Activated naive CD8-positive, alpha-beta T cell treated with anti-CD3 and anti-CD28 coated beads for 36 hours (primary cell): ENCODE measurements at places on chromosomes 16 and 17.

- peak overlapping the region; percentile 78 for H3K4me3 ChIP-seq
- peaks cover 61% of the 10 kb centered on the region for H3K4me1 ChIP-seq
- no peaks in the 10 kb centered on the region for H3K36me3 ChIP-seq
- DNase-seq: no peak
Observed at GRCh38 chr17:40068584-40068916, 5.8 kb downstream of the THRA start.

DNA sequence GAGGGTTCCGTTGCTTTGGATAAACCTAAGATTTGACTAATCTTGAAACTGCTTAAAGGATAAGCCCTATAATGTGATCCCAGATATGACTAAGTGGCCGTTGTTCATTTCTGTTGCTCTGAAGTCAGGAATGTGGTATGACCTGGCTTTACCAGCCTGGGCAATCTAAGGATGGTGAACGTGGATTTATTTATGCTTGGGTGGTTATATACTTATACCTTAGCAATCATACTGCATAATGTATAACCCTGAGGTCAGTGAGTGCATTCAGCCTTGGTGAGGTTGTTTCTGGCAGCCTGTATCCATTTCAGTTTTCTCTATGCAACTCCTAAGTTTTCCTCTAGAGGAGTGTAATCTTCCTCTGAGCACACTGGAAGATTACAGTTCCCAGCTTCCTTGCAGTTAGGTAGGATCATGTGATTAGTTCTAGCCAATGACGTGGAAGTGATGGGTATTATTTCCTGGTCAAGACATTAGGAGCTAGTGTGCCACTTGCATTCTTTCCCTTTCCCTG is 41.9 kb downstream of the FTO start:
- no peak for DNase-seq
- peaks cover 6% of the 10 kb centered on the region for H3K36me3 ChIP-seq
- no peak overlapping the region for H3K4me3 ChIP-seq
- H3K4me1 ChIP-seq: peaks cover 30% of the 10 kb centered on the region
- no peaks in the 10 kb centered on the region for H3K27me3 ChIP-seq

GRCh38 chr17:76107509-76107908 is 3.9 kb upstream of the EXOC7 start:
- H3K36me3 ChIP-seq: peaks cover 3% of the 10 kb centered on the region
- no peaks in the 10 kb centered on the region for H3K27me3 ChIP-seq
- H3K4me3 ChIP-seq: no peak overlapping the region
- peaks cover 7% of the 10 kb centered on the region for H3K4me1 ChIP-seq

DNA sequence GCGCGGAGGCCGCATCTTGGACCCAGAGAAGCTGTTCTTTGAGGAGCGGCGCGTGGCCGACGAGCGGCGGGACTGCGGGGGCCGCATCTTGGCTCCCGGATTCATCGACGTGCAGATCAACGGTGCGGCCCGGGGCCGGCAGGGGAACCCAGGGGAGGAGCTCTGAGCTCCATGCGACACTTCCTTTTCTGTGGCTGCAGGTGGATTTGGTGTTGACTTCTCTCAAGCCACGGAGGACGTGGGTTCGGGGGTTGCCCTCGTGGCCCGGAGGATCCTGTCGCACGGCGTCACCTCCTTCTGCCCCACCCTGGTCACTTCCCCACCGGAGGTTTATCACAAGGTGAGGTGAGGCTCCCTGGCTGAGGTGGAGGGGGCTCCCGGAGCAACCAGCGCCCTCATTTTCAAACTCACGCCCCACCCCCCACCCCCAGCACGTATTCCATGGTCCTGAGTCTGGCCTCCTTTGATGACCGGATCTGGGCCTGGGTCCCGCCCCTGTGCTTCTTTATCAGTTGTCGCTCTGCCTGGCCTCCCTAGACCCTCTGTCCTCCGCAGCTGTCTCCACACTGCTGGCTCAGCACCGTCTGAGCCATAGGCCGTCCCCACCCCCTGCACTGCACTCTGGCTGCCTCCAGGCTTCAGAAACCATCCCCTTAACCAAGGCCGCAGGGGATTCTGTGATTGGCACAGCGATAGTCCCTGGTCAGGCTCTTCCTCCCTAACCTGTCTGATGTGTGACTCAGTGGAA is 787 bp downstream of the AMDHD2 start:
- peak; percentile 53 for DNase-seq
- H3K27ac ChIP-seq: peak overlapping the region; percentile 90
- H3K4me1 ChIP-seq: peaks cover 35% of the 10 kb centered on the region
- H3K36me3 ChIP-seq: peaks cover 25% of the 10 kb centered on the region

DNA sequence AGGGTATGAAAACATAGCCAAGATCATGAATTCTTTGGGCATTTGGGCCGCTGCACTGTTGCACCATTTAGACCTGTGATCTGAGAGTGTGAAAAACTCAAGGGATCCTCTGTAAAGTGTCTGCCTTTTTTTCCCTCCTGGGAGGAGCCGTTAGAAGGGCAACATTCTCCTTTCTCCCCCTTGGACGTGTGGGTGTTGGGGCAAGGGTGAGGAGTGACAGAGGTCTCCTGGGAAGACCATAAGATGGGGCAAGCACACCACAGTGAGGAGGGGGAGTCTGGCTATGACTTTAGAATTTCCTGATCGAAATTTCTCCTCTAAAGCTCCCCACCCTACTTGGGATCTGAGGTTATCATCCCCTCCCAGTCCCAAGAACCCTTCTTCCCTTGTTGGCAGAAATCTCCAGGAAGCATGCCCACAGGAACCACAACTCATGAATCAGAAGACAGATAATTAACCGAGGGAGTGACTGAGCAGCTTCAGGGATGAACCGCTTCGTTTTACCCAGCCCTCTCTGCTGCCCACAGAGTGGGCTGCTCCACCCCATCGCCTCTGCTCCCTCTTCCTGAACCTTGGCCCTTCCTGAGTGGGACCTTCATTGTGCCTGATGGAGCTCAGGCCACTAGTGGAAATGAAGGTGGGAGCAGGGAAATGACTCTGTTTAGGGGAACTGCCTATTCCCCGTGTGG is 4.2 kb downstream of the ITGB3 start:
- H3K27me3 ChIP-seq: peaks cover 66% of the 10 kb centered on the region
- H3K4me1 ChIP-seq: peaks cover 16% of the 10 kb centered on the region
- H3K4me3 ChIP-seq: no peak overlapping the region
- no peaks in the 10 kb centered on the region for H3K36me3 ChIP-seq

- H3K27me3 ChIP-seq: no peaks in the 10 kb centered on the region
- peaks cover 44% of the 10 kb centered on the region for H3K36me3 ChIP-seq
- H3K4me1 ChIP-seq: no peaks in the 10 kb centered on the region
- DNase-seq: no peak
- no peak overlapping the region for H3K27ac ChIP-seq
- no peak overlapping the region for H3K4me3 ChIP-seq
Observed at GRCh38 chr16:58577141-58577540, 52.5 kb downstream of the CNOT1 start.

DNA sequence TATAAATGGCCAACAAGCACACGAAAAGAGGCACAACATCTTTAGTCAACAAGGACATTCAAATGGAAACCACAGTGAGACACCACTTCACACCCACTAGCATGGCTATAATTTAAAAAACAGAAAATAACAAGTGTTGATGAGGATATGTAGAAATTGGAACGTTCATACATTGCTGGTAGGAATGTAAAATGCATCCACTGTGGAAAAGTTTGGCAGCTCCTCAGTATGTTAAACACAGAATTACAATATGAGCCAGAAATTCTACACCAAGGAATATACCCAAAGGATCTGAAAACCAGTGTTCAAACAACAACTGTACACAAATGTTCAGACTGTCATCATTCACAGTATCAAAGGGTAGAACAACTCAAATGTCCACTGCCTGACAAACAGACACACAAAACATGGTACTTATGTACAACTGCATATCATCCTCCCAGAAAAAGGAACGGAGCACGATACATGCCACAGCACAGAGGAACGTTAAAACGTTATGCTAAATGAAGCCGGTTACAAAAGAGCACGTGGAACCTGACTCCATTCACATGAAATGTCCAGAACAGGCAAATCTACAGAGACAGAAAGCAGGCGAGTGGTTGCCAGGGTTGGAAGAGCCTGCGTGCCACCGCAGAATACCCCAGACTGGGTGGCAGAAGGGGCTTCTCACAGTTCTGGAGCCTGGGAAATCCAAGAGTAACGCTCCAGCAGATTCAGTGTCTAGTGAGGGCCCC is 32.8 kb upstream of the METRNL start:
- DNase-seq: no peak
- H3K4me3 ChIP-seq: no peak overlapping the region
- H3K27me3 ChIP-seq: no peaks in the 10 kb centered on the region
- no peak overlapping the region for H3K27ac ChIP-seq
- peaks cover 57% of the 10 kb centered on the region for H3K36me3 ChIP-seq
- H3K4me1 ChIP-seq: peaks cover 29% of the 10 kb centered on the region

DNA sequence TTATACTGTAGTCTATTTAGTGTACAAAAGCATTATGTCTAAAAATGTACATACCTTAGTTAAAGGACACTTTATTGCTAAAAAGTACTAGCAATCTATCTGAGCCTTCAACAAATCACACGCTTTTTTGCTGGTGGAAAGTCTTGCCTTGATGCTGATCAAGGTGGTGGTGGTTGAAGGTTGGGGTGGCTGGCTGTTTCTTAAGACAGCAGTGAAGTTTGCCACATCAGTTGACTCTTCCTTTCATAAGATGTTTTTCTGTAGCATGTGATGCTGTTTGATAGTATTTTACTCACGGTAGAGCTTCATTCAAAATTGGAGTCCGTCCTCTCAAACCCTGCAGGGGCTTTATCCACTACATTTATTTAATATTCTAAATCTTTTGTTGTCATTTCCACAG is 8.6 kb downstream of the ADGRG5 start:
- peaks cover 4% of the 10 kb centered on the region for H3K36me3 ChIP-seq
- H3K27ac ChIP-seq: no peak overlapping the region
- H3K4me3 ChIP-seq: no peak overlapping the region

- no peak for DNase-seq
- H3K36me3 ChIP-seq: no peaks in the 10 kb centered on the region
- no peaks in the 10 kb centered on the region for H3K27me3 ChIP-seq
- no peak overlapping the region for H3K27ac ChIP-seq
- peaks cover 4% of the 10 kb centered on the region for H3K4me1 ChIP-seq
Observed at GRCh38 chr16:46746821-46747776, 1.0 kb downstream of the MYLK3 start.

- no peaks in the 10 kb centered on the region for H3K4me1 ChIP-seq
- no peak overlapping the region for H3K27ac ChIP-seq
- H3K27me3 ChIP-seq: peaks cover 72% of the 10 kb centered on the region
- DNase-seq: no peak
Observed at GRCh38 chr17:81406117-81406953, 11.1 kb downstream of the BAHCC1 start.

- DNase-seq: peak; percentile 74
- H3K4me3 ChIP-seq: no peak overlapping the region
- peaks cover 62% of the 10 kb centered on the region for H3K36me3 ChIP-seq
- H3K4me1 ChIP-seq: peaks cover 33% of the 10 kb centered on the region
- no peak overlapping the region for H3K27ac ChIP-seq
- no peaks in the 10 kb centered on the region for H3K27me3 ChIP-seq
Observed at GRCh38 chr17:42704837-42705494, 22.6 kb downstream of the CNTNAP1 start.

- H3K27ac ChIP-seq: no peak overlapping the region
- no peaks in the 10 kb centered on the region for H3K4me1 ChIP-seq
- H3K4me3 ChIP-seq: no peak overlapping the region
- no peaks in the 10 kb centered on the region for H3K27me3 ChIP-seq
Observed at GRCh38 chr16:28917095-28917494, 7.9 kb downstream of the RABEP2 start.

DNA sequence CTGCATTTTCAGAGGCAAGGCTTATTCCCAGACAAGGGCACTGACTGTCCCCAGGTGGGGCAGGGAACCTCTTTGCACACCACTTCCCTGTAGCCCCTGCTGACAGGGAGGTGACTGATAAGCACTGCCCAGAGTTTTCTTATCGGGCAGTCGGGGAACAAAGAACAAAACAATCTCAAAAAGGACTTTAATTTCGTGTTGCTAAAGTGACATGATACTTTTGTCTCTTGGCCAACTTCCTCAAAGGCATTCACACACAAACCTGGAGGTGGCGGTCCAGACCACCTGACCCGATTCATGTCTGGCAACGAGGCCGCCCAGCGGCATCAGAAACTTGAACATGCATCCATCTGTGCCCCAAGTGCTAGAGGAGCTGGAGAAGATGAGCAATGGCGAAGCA is 28.9 kb downstream of the ZDHHC7 start:
- no peak overlapping the region for H3K4me3 ChIP-seq
- DNase-seq: no peak
- peaks cover 10% of the 10 kb centered on the region for H3K4me1 ChIP-seq

- no peak for DNase-seq
- no peak overlapping the region for H3K4me3 ChIP-seq
Observed at GRCh38 chr16:78460428-78460827, 361.0 kb downstream of the WWOX start.

DNA sequence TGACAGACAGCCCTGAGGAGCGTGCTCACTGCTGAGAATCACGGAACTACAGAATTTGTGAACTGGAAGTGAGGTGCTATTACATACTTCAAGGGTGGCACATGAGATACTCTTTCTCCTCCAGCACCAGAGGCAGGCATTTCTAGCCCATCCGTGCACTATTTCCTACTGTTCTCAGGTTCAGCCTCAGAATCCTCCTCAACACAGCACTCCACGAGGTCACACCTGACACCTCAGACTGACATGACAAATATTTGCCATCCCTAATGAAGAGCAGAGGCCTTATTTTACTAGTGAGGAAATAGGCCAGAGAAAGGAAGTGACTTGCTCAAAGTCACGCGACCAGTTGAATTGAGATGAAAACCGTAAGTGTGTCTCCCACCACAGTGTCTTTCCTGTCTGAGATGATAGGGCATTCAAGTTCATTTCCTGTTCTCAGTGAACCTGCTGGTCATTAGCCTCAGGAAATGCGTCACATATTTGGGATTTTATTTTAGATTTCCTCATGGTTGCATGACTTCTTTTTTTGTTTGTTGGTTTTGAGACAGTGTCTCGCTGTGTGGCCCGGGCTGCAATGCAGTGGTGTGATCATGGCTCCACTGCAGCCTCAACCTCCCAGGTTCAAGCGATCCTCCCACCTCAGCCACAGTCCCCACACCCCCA is 23.6 kb downstream of the SEZ6 start:
- H3K27ac ChIP-seq: peak overlapping the region; percentile 96
- H3K4me1 ChIP-seq: peaks cover 20% of the 10 kb centered on the region
- H3K4me3 ChIP-seq: no peak overlapping the region
- peaks cover 14% of the 10 kb centered on the region for H3K36me3 ChIP-seq
- peak; percentile 53 for DNase-seq
- H3K27me3 ChIP-seq: peaks cover 4% of the 10 kb centered on the region

DNA sequence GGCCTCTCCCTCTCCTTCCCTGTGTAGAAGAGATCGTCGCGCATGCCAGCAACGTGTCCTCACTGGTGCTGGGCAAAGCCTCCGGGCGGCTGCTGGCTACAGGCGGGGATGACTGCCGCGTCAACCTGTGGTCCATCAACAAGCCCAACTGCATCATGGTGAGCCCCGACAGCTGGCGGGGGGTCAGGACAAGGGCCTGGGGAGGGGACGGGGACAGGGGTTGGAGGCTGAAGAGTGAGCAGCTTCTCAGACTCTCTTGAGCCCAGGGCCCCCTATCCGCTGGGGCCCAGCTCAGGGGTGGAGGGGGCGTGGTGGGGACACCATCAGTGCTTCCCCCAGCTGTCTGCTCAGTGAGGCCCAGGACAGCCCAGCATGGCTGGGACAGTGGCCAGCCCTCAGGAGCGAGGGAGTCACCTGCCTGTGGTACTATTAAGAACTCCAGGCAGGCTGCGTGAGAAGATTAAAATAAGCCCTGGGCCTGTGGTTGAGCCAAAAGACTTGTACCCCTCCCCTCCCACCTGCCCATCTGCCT is 6.2 kb downstream of the KATNB1 start:
- no peak for DNase-seq
- H3K27me3 ChIP-seq: no peaks in the 10 kb centered on the region
- peaks cover 12% of the 10 kb centered on the region for H3K4me1 ChIP-seq
- no peak overlapping the region for H3K27ac ChIP-seq
- H3K4me3 ChIP-seq: no peak overlapping the region

- H3K4me1 ChIP-seq: peaks cover 59% of the 10 kb centered on the region
- H3K36me3 ChIP-seq: peaks cover 52% of the 10 kb centered on the region
- H3K27me3 ChIP-seq: no peaks in the 10 kb centered on the region
- no peak overlapping the region for H3K4me3 ChIP-seq
- no peak for DNase-seq
Observed at GRCh38 chr16:69438465-69438864, 14.0 kb downstream of the CYB5B start.
